ENCODE measurements at places on chromosomes 5 and 9. TPM values are rescaled to one million over a fixed set of nuclear protein-coding genes. Genes with fewer than 3 reads are reported as not detected.

The C9orf72 gene
- total RNA-seq = 32.4 TPM

The DPYSL3 gene
- 64.3 TPM for total RNA-seq

The CD72 gene
- total RNA-seq = 3.4 TPM

The NIM1K gene
- 1.2 TPM for total RNA-seq

The SNCB gene
- total RNA-seq = not detected

The PCDHGA3 gene
- 1.4 TPM for total RNA-seq

The SERF1B gene
- total RNA-seq = 20.8 TPM

The PCDHA6 gene
- total RNA-seq = 0.76 TPM

The OLFM1 gene
- total RNA-seq = 21.5 TPM

The PPP6C gene
- total RNA-seq = 47.2 TPM

The FNBP1 gene
- total RNA-seq = 30.4 TPM

The SLC1A1 gene
- total RNA-seq = 46.6 TPM

The CMYA5 gene
- 2.7 TPM for total RNA-seq

The TICAM2 gene
- 5.4 TPM for total RNA-seq

The GBGT1 gene
- 45.1 TPM for total RNA-seq

The FOXD4L4 gene
- 0.50 TPM for total RNA-seq

The GRIA1 gene
- 3.4 TPM for total RNA-seq

The CARTPT gene
- not detected for total RNA-seq

The CCNI2 gene
- total RNA-seq = 1.1 TPM

The SHISAL2B gene
- total RNA-seq = 0.45 TPM

The PRRX2 gene
- total RNA-seq = 5.6 TPM

The SPATA31E1 gene
- not detected for total RNA-seq
